ENCODE measurements at places on chromosomes 12 and 14.

DNA sequence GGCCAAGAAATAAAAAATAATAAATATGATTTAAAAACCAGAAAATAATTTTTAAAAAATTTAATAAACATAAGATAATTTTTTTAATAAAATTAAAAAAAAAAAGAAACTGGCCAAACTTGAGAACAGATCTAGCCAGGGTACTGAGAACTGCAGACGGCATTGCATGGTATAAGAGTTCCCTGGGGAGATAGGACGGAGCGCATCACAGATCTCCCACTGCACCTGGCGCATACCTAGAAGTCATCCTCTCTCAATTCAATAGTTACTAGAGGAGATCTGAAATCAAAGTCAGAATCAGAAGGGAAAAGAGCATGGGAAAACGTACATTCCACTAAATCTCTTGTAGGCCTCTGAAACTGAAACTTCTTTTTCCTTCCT is 58.9 kb upstream of the BCL2L14 start:
- DNase-seq: no peak

GRCh38 chr14:102445066-102445465 is 64.5 kb downstream of the ANKRD9 start:
- DNase-seq: no peak

DNA sequence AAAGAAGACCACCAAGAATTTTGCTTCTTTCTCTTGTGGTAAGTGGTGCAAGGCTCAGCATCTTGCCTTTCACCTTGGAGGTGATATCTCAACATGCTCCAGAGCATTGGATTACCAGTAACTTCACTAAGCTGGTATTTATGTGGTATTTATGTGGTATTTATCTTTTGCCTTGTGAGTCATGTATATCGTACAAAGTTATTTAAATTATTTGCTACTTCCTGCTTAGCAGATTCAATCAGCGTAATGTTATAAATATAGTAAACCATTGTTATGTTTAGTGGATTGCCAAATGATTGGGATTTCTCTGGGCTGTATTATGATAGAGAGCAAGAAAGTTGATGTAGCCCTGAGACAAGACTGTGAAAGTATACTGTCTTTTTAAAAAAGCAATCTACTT is 366.4 kb downstream of the IPO8 start:
- peak; percentile 2 for DNase-seq

GRCh38 chr12:131836193-131836592 is 8.0 kb downstream of the MMP17 start:
- DNase-seq: no peak

DNA sequence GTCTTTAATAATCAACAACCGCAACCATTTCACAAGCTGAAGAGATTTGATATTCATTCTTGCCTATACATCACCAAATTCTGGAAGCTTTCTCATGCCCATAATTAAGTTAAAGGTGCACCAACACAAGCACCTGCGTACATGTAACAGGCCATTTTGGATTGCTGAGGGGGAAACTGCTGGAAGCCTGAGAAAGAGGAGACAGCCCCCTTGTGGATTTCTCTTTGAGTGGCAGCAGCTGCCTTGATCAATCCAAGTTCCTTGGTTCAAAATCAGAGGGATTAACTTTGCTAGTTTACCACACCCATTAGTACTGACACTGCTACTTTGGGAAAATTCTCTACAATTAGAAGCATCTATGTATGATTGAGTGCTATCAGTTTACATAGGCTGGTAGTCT is 321.1 kb downstream of the NOVA1 start:
- no peak for DNase-seq
